ENCODE measurements at places on chromosomes 2 and 18. TPM values are rescaled to one million over a fixed set of nuclear protein-coding genes. Genes with fewer than 3 reads are reported as not detected.

Gene ASB18
- total RNA-seq = not detected

Gene INHA
- total RNA-seq = 0.11 TPM

Gene SERPINB5
- total RNA-seq = 314 TPM

Gene DCAF17
- total RNA-seq = 17.1 TPM

Gene SERPINB7
- total RNA-seq = 190 TPM

Gene KRTCAP3
- total RNA-seq = 40.2 TPM

Gene ZNF521
- 0.10 TPM for total RNA-seq

Gene CD8A
- 0.07 TPM for total RNA-seq

Gene FEZ2
- 43.1 TPM for total RNA-seq

Gene SIX3
- not detected for total RNA-seq

Gene RETSAT
- 42.0 TPM for total RNA-seq

Gene CCDC142
- total RNA-seq = 9.4 TPM

Gene THSD7B
- 0.10 TPM for total RNA-seq

Gene TMEM247
- total RNA-seq = not detected

Gene CHRND
- not detected for total RNA-seq

Gene SPDYA
- total RNA-seq = 0.35 TPM

Gene HDAC4
- total RNA-seq = 7.5 TPM

Gene ITGB6
- total RNA-seq = 113 TPM

Gene DNAH7
- 0.07 TPM for total RNA-seq

Gene CRYGC
- total RNA-seq = not detected

Gene ASAP2
- 69.3 TPM for total RNA-seq

Gene DSG3
- total RNA-seq = 73.1 TPM

Gene FBXO41
- 4.0 TPM for total RNA-seq

Gene METTL21A
- 12.5 TPM for total RNA-seq

Gene CNTNAP5
- total RNA-seq = not detected

Gene RAPH1
- 12.3 TPM for total RNA-seq

Gene CCDC148
- 0.51 TPM for total RNA-seq

Gene ARHGEF4
- total RNA-seq = 22.5 TPM

Gene GALNT3
- 96.5 TPM for total RNA-seq

Gene EFEMP1
- total RNA-seq = 109 TPM

Gene HJURP
- 40.1 TPM for total RNA-seq

Gene ADAM23
- total RNA-seq = 0.28 TPM

Gene CCDC141
- not detected for total RNA-seq

Gene TRABD2A
- 1.5 TPM for total RNA-seq

Gene TWIST2
- total RNA-seq = 24.1 TPM

Gene LAMA1
- 7.5 TPM for total RNA-seq

Gene PEX13
- total RNA-seq = 22.3 TPM

Gene ZNF396
- 0.42 TPM for total RNA-seq

Gene PER2
- 2.2 TPM for total RNA-seq

Gene FAP
- total RNA-seq = 3.0 TPM

Gene FNDC4
- total RNA-seq = 13.4 TPM

Gene MAP2
- 9.1 TPM for total RNA-seq

Gene COL3A1
- total RNA-seq = 0.24 TPM

Gene COL4A3
- total RNA-seq = 0.34 TPM

Measured in foreskin keratinocyte (primary cell).